ENCODE measurements at places on chromosomes 16 and 17.

- DNase-seq: no peak
Measured at GRCh38 chr17:49521088-49521450, 26.0 kb downstream of the NGFR start.

- no peak for DNase-seq
Measured at GRCh38 chr17:17298108-17298507, 5.1 kb upstream of the NT5M start.

- no peak for DNase-seq
Measured at GRCh38 chr16:2739625-2740430, 12.6 kb upstream of the SRRM2 start.

- DNase-seq: no peak
Measured at GRCh38 chr17:33811004-33811760, 443.9 kb upstream of the CCL2 start.

DNA sequence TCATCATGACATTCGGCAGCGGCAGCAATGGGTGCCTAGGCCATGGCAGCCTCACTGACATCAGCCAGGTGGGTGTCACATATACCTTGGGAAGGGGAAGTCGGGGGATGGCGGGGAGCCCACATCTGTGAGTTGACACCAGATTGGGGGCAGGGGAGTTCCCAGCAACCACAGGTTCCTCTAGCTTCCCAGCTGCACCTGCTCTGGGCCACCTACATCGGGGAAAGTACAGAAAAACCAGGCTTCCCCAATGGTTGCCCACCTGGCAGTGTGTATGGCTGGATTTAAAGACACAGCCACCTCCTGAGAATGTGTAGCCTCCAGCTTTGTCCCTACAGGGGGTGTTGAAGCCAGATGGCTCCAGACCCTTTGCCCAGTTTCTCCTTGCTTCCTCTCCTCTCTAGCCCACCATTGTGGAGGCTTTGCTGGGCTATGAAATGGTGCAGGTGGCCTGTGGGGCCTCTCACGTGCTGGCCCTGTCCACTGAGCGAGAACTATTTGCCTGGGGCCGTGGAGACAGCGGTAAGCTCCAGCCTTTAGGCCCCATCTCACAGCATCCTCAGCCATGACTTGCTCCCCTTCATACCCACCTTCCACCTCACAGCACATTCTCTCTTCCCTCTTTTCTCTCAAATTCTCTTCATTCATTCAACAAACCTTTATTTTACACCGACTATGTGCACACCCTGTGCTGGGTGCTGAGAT, 5.0 kb upstream of the TRAF4 start:
- peak; percentile 62 for DNase-seq

DNA sequence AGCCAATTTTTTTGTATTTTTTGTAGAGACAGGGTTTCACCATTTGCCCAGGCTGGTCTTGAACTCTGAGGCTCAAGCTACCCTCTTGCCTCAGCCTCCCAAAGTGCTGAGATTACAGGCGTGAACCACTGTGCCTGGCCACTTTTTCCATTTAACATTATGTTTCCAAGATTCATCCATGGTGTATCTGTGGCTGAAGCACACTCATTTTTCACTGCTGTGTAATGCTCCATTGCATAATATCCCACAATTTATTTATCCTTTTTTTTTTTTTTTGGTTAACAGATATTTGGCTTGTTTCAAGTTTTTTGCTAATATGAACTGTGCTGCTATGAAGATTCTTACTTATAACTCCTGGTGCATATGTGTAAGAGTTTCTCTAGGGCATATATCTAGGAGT, 1.9 kb upstream of the NUP93 start:
- DNase-seq: no peak

DNA sequence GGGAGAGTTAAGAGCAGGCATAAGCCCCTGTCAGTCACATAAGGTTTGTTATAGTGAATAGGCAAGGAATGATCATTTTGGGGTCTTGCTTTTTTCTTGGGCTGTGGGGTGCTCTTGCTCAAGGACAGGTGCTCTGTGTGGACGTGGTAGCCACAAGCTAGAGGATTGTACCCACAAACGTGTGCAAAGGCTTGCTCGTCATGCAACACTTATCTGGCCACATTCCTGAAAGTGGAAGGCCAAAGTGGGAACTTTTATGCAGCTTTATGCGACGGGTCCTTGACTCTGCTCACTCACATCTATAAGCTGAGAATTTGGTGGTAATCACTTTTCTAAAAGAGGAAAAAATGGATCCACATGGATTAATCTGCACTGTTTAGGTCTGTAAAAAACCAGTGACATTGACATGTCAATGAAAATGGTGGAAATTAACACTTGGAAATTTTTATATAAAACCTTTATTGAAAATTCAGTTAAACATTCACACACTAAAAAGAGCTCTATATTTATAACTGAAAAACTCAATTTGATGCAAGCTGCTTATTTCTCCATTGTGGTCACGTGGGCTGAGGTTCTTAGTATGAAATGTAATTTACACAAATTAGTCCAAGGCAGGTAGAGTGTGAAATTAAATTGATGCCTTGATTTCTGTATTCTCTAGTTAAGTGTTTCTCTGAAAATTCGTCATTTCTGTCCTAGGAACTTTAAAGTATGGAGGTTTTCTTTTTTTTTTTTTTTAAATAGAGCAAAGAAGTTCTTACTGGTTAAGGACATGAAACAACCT, 162.3 kb downstream of the MSI2 start:
- no peak for DNase-seq

DNA sequence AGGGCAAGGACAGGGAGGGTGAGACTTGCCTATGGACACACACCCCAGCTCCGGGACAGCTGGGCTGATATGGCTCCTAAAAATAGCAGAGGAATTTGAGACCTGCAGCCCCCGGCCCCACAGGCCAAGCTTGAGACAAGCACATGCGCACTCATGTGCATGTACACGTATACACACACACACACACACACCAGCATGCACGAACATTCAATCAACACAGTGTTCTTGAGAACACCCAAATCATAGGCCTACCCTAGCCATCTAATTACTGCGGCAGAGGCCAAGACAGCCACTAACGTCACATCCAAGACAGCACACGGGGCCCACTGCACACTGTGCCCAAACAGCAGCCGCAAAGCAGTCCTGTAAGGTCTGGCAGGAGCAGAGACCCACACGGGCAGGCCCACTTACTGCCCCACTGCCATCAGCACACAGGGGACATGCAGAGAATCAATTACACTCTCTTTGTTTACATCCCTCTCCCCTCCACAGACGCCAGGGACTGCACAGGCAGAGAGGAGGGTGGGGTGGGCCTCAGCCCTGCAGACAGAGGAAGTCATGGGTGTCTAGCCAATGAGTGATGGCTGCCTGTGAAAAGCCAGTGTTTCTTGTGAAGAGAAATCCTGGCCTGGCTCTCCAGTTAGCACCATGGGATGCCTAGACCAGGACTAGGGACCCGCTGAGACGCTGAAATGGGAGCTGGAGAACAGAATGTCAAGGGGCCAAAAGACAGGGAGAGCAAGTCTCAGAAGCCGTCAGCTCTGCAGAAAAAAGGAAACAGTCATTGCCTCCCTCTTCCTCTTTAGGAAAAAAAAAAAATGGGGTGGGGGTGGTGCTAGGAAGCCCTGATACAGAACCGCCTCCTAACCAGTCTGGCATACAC, 39.3 kb downstream of the MYO18A start:
- no peak for DNase-seq

DNA sequence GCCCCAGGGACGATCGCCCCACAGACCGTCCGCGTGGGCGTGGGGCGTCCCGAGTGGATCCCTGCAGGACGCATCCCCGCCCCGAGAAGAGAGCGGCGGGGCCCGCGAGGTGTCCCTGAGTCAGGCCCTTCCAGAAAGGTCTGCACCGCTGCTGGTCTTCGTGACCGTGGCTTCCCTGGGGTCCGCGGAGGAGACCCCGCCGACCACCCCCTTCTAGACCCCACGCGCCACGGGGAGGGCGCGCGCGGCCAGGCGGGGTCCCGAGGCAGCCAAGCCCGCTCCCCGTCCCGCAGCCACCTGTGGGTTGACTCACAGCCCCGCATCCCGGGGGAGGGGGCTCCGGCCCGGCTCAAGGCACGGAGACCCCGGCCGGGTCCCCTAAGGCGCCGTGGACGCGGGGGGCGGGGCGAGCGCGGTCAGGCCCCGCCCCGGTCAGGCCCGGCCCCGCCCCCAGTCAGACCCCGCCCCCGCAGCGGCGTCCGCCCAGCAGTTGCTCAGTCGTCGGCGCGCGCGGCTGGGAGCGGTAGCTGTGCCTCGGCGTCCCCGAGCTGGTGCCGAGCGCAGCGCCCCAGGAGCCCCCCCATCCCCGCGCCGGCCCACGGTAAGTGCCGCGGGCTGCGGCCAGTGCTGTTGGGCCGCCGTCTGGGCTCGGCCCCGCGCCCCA, at the start of gene BAIAP3:
BAIAP3 (plus strand) TSS at position 497 of the 664 bp plus-strand sequence. CDS start 4,905 bp downstream, outside the sequence.
- no peak for DNase-seq

DNA sequence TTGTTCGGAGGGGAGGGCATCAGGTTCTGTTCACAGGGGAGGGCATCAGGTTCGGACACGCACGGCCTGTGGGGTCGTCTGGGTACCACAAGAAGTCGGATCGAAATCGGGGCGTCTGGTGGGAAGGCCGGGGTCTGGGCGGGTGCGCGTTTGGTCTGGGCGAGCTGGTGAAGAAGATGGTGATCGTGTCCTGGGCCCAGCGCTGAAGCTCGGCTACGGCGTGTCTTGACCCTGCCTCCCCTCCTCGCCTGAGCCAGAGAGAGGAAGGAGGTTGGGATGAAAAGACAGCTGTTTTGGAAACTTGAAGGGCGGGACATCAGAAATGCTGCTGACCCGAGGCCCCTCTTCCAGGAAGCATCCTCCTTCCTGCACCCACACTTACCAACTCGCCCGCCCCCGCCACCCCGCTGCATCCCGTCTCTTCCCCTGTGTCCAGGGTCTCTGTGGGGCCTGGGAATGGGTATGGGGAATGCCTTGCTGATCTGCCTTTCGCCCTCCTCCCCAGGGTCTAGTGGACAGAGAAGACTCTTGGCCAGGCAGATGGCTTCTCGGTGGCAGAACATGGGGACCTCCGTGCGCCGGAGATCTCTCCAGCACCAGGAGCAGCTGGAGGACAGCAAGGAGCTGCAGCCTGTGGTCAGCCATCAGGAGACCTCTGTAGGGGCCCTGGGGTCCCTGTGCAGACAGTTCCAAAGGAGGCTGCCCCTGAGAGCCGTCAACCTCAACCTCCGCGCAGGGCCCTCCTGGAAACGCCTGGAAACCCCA, 498 bp downstream of the PIMREG start:
- DNase-seq: no peak

- DNase-seq: no peak
Measured at GRCh38 chr17:80950466-80951120, 41.0 kb upstream of the CHMP6 start.

DNA sequence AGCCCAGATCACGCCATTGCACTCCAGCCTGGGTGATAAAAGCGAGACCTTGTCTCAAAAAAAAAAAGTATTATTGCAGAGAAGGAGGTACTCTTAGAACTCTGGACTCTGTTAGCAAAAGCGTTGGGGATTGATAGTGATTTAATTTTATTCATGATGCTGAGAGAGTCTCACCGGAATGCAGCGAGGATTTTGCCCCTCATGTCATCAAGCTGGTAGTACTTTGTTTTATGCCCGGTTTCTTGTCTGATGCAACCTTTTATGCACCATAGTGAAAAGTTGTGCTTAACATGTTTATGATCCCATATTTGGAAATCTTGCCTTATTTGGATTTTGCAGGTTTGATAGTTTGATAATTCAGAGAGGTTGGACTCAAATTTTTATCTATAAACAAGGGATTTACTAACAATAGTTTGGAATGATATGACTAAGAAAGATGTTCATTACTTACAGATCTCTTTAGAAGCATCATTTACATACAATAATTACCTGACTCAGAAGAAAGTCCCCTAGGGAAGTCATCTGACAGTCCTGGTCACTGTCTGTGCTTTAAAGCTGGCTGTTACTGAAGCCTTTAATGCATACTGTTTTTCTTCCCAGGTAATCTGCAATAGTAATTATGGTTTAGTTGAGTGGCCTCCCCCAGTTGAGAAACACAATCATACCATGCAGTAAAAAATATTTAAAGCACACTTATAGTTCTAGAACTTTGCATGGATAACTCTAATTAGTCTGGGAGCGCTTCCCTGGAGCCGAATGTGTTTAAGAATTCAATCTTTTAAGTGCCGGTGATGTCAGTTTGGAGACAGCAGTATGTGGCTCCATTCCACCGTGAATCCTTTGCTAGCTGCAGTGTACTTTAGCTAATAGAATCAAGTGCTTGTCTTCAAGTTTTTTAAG, 120.9 kb downstream of the PRKCA start:
- DNase-seq: no peak

DNA sequence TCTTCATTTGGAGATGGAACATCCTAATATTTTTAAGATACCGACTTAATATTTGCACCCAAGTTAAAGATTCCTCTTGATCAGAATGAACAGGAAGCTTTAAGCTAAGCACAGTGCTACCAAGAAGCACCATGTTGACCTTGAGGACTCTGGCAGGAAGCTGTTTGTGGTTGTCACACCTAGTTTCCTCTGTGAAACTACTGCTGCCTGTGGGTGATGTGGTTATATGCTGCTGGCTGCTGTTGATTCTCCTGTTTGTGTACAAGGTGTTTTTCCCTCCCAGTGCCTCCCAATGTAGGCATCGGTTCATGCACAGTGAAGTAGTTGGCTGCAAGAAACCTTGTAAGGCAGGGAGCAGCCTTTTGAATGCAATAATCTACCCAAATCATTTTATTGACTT, 23.4 kb downstream of the RBL2 start:
- peak; percentile 56 for DNase-seq
